RWPE1 (cell line): ENCODE measurements at places on chromosomes 7 and 10.
A peak's percentile ranks its signal among the peaks of the same experiment; 100 is the strongest.

DNA sequence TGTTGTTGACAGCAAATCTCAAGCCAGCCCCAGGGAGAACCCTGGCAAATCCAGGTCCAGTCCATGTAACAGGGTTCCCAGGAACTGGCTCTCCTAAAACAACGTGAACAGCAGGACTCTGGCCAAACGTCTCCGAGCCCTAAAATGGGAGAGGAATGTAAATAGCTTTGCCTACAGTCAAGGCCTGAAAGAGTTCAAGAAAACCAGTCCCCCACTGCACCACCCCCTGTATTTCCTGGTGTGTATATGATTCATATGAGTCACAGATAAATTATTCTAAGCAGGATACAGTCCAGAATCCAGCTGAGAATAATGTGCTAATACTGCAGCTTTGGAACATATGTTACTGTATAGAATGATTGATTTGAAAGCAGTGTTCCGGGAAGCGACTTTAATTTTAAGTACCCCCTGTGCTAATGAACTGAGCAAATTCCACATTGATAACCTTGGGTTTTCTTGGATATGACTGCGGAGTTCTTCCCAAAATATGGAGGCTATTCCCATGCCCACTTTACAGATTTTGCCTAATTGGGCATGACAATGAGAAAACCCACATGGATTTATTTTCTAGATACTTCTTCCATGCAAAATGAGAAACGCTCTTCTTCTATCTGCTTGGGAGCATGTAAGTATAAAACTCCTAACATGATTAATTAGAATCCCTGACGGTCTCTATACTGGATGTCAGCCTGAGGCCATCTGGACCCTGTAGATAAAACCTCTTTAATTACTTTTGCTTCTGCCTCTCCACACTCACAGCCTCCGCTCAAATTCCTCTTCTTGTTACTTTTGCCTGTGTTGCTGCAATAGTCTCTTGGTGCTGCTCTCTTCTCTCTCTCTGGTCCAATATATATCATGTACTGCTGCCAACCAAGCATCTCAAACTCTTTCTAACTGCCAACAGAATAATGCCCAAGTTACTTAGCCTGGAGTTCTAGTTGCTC lies 50.2 kb downstream of the LAMB4 start:
- peak; percentile 71 for DNase-seq

GRCh38 chr10:58867683-58868082 lies 308.8 kb upstream of the PHYHIPL start:
- DNase-seq: no peak

GRCh38 chr10:113340282-113340681 lies 212.6 kb upstream of the HABP2 start:
- no peak for DNase-seq

DNA sequence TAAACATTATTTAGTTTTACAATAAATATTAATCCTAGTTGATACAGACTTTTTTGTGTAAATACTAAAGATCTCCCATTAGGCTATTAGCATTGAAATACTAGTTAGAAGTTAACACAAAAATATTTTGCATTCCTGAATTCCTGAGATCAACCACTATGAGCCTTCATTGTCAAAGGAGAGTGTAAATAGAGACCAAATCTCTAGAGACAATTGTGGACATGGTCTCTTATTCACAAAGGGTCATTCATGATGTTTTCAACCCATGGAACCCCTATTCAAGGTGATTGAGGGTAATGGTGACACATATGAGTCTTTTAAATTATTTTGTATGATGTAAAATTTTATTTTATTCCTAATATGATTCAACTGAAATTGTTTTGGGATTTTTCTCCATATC lies 1454.8 kb upstream of the LRRTM3 start:
- no peak for DNase-seq

- DNase-seq: no peak
These were observed 142.8 kb upstream of the PHYHIPL start for GRCh38 chr10:59033622-59034021.
